ENCODE measurements at places on chromosomes 13 and 19. TPM values are rescaled to one million over a fixed set of nuclear protein-coding genes. Genes with fewer than 3 reads are reported as not detected.
A peak's percentile ranks its signal among the peaks of the same experiment; 100 is the strongest.

DNA sequence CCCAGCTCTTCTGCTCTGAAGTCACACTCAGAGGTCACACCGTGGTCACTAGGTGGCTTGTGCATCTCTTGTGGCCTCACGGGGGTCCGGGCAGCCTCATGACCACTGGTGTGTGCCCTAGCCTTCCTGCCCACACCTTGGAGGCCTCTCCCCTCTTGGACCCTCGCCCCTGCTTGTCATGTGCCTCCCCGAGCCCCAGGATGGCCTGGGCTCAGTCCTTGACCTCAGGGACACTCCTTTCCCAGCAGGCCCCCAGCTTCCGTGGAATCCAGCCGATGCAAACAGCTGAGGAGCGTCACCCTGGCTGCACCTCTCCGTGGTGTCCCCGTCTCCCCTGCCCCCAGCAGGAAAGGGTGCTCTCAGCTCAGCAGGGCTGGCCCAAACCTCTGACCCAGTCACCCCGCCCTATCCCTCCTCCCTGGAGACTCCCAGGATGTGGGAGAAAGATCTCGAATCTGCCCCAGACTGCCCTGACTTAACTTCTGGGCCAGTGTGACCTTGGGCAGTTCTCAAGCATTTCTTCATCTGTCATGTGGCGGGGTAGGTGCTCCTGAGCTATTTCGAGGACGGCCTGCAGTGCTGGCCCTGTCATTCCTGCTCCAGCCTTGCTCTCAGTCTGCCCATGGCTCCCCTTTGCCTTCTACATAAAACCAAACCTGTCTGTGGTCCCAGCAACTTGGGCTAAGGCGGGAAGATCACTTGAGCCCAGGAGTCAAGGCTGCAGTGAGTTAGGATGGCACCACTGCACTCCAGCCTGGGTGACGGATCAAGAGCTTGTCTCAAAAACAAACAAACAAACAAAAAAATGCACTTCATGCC, 4.6 kb upstream of the SLC25A42 start:
- no peak for DNase-seq
- peaks cover 16% of the 10 kb centered on the region for H3K36me3 ChIP-seq
- H3K27ac ChIP-seq = no peak overlapping the region
- H3K4me3 ChIP-seq = no peak overlapping the region
- no peaks in the 10 kb centered on the region for H3K27me3 ChIP-seq
- H3K4me1 ChIP-seq = peaks cover 11% of the 10 kb centered on the region

GRCh38 chr13:98014766-98015165, 61.3 kb downstream of the IPO5 start:
- peaks cover 50% of the 10 kb centered on the region for H3K36me3 ChIP-seq
- H3K27me3 ChIP-seq = no peaks in the 10 kb centered on the region
- no peak for DNase-seq
- H3K4me1 ChIP-seq = peaks cover 4% of the 10 kb centered on the region

DNA sequence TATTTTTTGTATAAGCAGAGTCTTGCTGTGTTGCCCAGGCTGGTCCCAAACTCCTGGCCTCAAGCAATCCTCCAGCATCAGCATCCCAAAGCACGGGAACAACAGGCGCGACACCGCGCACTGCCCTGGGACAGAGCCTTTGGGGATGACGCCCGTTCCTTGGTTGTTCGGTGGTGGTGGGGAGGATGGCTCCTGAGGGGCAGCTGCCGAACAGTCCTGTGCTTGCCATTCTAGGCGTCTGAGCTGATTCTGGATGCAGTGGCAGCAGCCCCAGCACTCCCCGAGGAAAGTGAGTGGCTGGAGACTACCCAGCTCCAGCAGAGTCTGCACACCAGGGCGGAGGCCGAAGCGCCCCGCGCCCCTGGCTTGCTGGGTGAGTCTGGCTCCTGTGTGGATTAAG, 6.8 kb upstream of the ZNF135 start:
- no peaks in the 10 kb centered on the region for H3K4me1 ChIP-seq
- H3K36me3 ChIP-seq = peaks cover 27% of the 10 kb centered on the region
- H3K27me3 ChIP-seq = peaks cover 8% of the 10 kb centered on the region
- no peak overlapping the region for H3K27ac ChIP-seq
- H3K4me3 ChIP-seq = no peak overlapping the region

DNA sequence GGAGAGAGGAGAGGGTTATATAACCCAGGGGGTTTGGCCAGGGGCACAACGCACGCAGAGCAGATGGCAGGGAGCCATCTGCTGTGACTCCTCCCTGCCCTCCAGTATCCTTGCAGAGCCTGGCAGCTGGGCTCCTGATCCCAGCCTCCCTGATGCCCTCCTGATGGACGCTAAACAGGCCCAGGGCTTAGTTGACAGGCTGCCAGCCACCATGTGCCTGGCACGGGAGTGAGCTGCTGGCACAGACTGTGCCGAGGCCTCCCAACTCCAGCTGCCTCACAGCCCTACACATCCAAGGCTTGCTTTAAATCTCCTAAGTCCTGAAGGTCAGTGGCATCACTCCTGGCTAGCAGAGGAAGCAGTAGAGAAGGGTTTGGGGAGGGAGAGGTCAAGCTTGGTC, 16.7 kb downstream of the SYDE1 start:
- H3K4me3 ChIP-seq = peak overlapping the region; percentile 100
- H3K4me1 ChIP-seq = peaks cover 15% of the 10 kb centered on the region
- peaks cover 23% of the 10 kb centered on the region for H3K36me3 ChIP-seq
- H3K27me3 ChIP-seq = no peaks in the 10 kb centered on the region
- DNase-seq = no peak

FXYD3 gene
- total RNA-seq = not detected

GRCh38 chr19:32131005-32131404, 214.4 kb upstream of the ZNF507 start:
- H3K27ac ChIP-seq = no peak overlapping the region
- H3K4me3 ChIP-seq = no peak overlapping the region
- no peaks in the 10 kb centered on the region for H3K27me3 ChIP-seq
- no peaks in the 10 kb centered on the region for H3K4me1 ChIP-seq
- H3K36me3 ChIP-seq = no peaks in the 10 kb centered on the region

GRCh38 chr19:16897029-16897855, 8.4 kb downstream of the F2RL3 start:
- peaks cover 18% of the 10 kb centered on the region for H3K4me1 ChIP-seq
- peaks cover 18% of the 10 kb centered on the region for H3K27me3 ChIP-seq

- H3K4me1 ChIP-seq = peaks cover 2% of the 10 kb centered on the region
- H3K27ac ChIP-seq = no peak within 1 kb of the TSS
- H3K36me3 ChIP-seq = peaks cover 2% of the 10 kb centered on the region
- peak within 1 kb of the TSS; percentile 66 for H3K4me3 ChIP-seq
Observed at GRCh38 chr19:23116802-23117571, at the start of gene ZNF730. Gene ZNF730 (plus strand): TSS chr19:23117025. CDS start chr19:23117174, 149 bp downstream.

ZNF586 gene
- total RNA-seq = 11.5 TPM

DIAPH3 gene
- 31.3 TPM for total RNA-seq

DNA sequence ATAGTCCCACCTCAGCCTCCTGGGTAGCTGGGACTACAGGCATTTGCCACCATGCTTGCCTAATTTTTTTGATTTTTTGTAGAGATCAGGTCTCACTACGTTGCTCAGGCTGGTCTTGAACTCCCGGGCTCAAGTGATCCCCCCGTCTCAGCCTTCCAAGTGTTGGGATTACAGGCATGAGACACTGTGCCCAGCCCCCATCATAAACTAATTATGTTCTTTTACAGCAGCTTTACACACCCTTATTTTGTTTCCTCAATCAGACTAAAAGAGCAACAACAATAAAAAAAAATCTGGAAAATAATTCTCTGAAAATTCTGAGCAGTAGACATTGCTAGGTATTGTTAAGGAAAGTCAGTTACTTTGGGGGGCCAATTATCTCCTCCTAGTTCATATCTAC, 35.7 kb downstream of the STARD13 start:
- no peak overlapping the region for H3K4me3 ChIP-seq
- H3K36me3 ChIP-seq = no peaks in the 10 kb centered on the region
- no peaks in the 10 kb centered on the region for H3K4me1 ChIP-seq
- no peak for DNase-seq
- H3K27me3 ChIP-seq = peaks cover 1% of the 10 kb centered on the region

DNA sequence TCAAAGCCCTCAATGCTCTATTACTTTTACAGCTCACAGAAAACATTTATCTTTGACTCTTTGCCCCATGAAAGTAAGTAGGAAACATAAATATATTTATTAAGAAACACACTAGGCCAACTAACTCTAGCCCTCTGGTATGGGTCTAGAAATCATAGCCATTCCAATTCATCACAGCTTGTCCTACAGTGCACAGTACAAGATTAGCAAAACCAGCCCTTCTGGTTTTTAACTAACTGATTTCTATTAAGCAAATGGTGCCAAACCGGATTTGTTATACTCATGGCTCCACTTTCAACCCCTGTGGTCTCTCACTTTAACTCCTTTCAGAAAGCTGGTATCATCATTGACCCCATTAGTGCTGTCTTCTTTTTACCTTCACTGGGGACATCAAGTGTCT, 5.6 kb upstream of the LRRC63 start:
- no peak for DNase-seq
- no peaks in the 10 kb centered on the region for H3K36me3 ChIP-seq
- H3K4me1 ChIP-seq = peaks cover 33% of the 10 kb centered on the region
- no peaks in the 10 kb centered on the region for H3K27me3 ChIP-seq

KCNK6 gene
- total RNA-seq = 9.2 TPM

DNA sequence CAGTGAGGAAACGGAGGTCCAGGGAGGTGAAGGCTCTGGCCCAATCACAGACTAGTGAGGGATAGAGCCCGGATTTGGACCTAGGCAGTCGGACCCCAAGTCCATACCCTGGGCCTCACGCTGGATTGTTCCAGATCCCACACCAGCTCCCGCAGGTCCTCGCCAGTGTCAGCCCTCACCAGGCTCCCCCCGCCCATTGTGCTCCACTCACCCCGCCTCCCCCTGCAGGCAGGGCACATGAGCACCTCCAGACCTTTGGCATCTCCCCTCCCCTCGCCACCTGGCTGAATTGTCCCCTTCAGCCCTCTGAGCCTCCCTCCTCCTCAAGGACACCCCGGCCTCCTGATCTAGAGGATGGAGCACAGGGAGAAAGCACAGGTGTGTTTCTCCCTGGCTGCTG, 152.4 kb downstream of the KATNAL1 start:
- no peak overlapping the region for H3K4me3 ChIP-seq
- DNase-seq = no peak
- H3K4me1 ChIP-seq = peaks cover 73% of the 10 kb centered on the region
- no peak overlapping the region for H3K27ac ChIP-seq
- H3K36me3 ChIP-seq = no peaks in the 10 kb centered on the region
- no peaks in the 10 kb centered on the region for H3K27me3 ChIP-seq

- peaks cover 12% of the 10 kb centered on the region for H3K27me3 ChIP-seq
- H3K36me3 ChIP-seq = no peaks in the 10 kb centered on the region
- DNase-seq = no peak
Observed at GRCh38 chr19:8352134-8352827, 9.2 kb upstream of the KANK3 start.

PGLYRP2 gene
- 0.24 TPM for total RNA-seq

GRCh38 chr13:30829145-30829832, 76.8 kb upstream of the MEDAG start:
- peaks cover 5% of the 10 kb centered on the region for H3K4me1 ChIP-seq
- DNase-seq = no peak
- peaks cover 9% of the 10 kb centered on the region for H3K27me3 ChIP-seq
- H3K27ac ChIP-seq = no peak overlapping the region
- no peaks in the 10 kb centered on the region for H3K36me3 ChIP-seq
- H3K4me3 ChIP-seq = no peak overlapping the region

- H3K4me1 ChIP-seq = no peaks in the 10 kb centered on the region
- H3K36me3 ChIP-seq = no peaks in the 10 kb centered on the region
- DNase-seq = no peak
- H3K27ac ChIP-seq = no peak overlapping the region
Observed at GRCh38 chr13:101838323-101838722, 385.8 kb downstream of the ITGBL1 start.

DNMT1 gene
- 356 TPM for total RNA-seq

- DNase-seq = no peak
- H3K27me3 ChIP-seq = no peaks in the 10 kb centered on the region
- H3K27ac ChIP-seq = no peak overlapping the region
- no peaks in the 10 kb centered on the region for H3K4me1 ChIP-seq
- H3K4me3 ChIP-seq = no peak overlapping the region
- no peaks in the 10 kb centered on the region for H3K36me3 ChIP-seq
Observed at GRCh38 chr19:16945364-16945714, 56.5 kb downstream of the F2RL3 start.

GRCh38 chr13:33659466-33659865, 158.5 kb upstream of the RFC3 start:
- H3K36me3 ChIP-seq = no peaks in the 10 kb centered on the region
- no peaks in the 10 kb centered on the region for H3K4me1 ChIP-seq
- no peak overlapping the region for H3K27ac ChIP-seq

- peaks cover 14% of the 10 kb centered on the region for H3K27me3 ChIP-seq
- H3K27ac ChIP-seq = no peak overlapping the region
- H3K4me1 ChIP-seq = no peaks in the 10 kb centered on the region
- H3K4me3 ChIP-seq = no peak overlapping the region
Observed at GRCh38 chr13:74978591-74978990, 503.4 kb downstream of the TBC1D4 start.

KIR2DL1 gene
- not detected for total RNA-seq

DNA sequence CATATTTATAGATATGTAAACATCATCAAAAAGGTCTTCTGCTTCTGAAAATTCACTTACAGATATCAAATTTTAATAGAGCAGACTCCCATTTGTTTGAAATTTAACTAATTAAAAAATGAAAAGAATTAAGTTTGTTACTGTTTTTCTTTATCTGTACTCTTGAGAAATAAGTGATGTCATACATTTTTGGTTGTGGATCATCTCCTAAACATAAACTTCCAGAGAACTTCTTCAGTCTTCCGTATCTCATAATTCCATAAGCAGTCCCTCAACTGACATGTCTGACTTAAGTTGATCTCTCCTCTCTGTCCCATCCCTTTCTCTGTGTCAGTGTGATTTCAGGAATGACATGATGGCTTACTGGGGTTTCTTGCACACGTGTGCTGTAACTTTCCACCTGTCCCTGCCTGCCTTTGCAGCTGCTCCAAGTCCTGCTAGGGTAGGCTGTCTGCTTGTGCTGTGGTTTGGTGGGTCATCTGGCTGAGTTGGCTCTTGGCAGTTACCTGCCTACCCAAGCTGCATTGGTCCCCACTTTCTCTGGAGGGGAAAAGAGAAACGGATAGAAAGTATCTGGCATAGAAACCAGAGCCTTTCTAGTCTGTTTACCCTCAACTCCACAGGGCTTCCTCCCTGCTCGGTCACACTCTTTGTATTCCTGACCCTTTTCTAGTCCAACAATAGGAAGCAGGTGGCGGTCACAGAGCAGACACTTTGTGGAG, 127.1 kb downstream of the GGACT start:
- H3K27me3 ChIP-seq = no peaks in the 10 kb centered on the region
- H3K4me1 ChIP-seq = no peaks in the 10 kb centered on the region
- peaks cover 4% of the 10 kb centered on the region for H3K36me3 ChIP-seq
- no peak for DNase-seq

- no peaks in the 10 kb centered on the region for H3K36me3 ChIP-seq
- no peak overlapping the region for H3K4me3 ChIP-seq
- H3K27ac ChIP-seq = no peak overlapping the region
- H3K4me1 ChIP-seq = no peaks in the 10 kb centered on the region
- H3K27me3 ChIP-seq = no peaks in the 10 kb centered on the region
- DNase-seq = no peak
Observed at GRCh38 chr13:96782186-96782585, 212.1 kb downstream of the OXGR1 start.
